IPS DF 6.9 (cell line): ENCODE measurements at places on chromosomes 6 and 20.

- no peak for DNase-seq
These were observed 894.3 kb downstream of the TFAP2A start for GRCh38 chr6:9520417-9521151.

GRCh38 chr6:16836144-16836981 lies 75.1 kb upstream of the ATXN1 start:
- DNase-seq: no peak

DNA sequence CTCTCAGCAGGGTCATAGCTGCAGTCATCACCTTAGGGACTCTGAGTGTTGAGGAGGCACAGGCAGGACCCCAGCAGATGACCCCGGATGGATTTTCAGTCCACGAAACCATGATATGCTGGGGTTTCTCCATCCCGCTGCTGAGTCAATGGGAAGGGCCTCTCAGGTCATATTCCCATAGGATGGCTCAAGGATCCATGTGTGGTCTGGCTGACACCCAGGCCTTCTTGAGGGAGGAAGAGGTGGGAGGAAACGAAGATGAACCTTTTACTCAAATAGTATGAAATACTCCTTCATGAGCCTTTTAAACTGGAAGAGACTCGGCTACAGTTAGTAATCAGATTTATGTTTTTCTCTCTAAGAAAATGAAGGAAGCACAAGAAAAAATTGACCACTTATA lies 10.3 kb upstream of the RALY start:
- DNase-seq: no peak

DNA sequence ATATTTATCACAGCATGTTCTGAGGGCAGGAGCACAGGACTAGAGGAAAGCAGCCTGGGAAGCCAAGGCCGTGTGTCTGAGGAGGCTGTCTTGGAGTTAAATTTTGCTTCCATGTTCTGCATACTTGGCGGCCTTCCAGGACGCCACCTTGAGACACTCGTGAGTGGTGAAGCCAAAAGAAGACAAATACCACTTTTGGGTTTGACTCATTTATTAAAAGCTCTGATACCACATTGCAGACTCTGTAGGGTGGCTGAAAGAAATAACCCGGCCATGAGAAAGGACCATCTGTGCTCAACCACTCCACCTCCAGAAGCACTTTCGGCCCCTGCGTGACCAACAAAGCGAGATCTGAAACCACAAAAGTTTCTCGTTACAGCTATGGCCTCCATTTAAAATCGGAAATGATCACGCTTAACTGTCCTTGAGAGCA lies 120.0 kb downstream of the TMEM242 start:
- DNase-seq: no peak

DNA sequence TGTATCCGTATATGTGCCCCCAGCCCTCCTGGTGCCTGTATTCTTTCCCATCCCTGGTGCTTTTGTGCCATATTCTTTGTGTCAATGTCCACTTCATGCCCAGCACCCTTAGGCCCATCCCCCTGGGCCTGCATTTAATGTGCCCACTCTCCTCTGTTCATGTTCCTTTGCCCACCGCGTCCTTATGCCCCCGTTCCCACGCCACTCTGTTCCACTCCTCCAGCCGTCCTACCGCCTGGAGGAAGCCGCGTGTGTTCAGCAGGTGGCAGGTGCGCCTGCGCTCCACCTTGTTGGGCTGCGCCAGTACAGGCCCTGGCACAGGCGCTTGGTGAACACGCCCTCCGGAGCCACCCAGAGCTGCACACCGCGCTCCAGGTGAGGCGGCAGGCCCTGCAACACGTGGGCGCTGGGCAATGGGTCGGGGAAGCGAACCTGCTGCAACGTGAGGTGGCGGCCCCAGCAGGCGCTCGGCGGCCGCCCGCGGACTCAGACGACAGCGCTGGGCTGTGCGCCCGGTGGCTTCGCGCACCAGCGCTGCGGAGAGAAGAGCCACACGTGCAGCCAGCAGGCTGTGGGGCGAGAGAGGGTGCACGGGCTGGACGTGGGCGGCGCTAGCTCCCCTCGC lies 4.0 kb upstream of the FOXS1 start:
- no peak for DNase-seq

GRCh38 chr6:117616391-117617209 lies 14.3 kb upstream of the GOPC start:
- no peak for DNase-seq

GRCh38 chr20:42399802-42400201 lies 781.6 kb upstream of the CHD6 start:
- DNase-seq: no peak

- DNase-seq: no peak
These were observed 242.2 kb downstream of the NRN1 start for GRCh38 chr6:5764401-5764955.

DNA sequence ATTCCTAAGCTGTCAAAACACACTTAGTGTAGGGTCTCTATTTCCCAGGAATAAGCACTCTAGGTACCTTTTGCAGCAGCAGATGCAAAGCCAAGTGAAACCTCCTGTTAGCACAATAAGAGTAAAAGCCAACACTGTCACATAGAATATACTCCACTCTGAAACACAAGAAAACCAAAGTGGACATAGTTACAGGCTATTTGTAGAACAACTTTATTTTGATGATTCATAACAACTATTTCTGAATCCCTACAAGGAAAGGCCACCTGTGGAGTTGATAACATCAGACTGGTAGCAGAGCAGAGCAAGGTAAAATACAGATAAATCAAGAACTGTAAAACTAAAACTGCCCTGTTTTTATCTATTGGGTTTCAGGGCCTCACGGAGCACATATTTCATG lies 59.7 kb downstream of the ALDH5A1 start:
- DNase-seq: no peak

DNA sequence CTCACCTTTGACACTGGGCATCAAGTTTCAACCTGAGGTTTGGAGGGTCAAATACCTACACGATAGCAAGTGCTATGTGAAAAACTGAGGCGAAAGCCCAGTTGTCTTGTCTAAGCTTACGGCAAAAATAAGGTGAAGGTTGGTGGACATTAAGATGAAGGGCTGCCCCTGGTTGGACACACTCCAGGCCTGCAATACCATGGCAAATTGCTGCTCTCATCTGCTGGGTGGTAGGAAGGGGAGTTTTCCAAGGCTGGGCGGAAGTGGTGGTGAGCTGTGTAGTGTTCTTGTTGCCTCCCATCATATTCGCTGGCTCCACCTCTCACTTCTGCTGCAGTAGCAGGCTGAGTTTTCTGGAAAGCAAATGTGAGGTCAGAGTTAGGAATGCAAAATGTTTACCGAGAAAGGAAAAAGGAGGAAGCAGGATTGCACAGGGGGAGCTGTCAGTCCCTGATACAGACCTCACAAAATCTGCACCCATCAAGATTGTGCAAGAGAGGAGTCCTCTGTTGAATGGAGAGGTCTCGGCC lies 33.7 kb downstream of the SCP2D1 start:
- DNase-seq: no peak

- DNase-seq: no peak
These were observed 129.1 kb downstream of the TNFRSF21 start for GRCh38 chr6:47180633-47181032.

- DNase-seq: no peak
These were observed at the start of gene TXLNB for GRCh38 chr6:139291813-139292619. TXLNB (minus strand) TSS chr6:139291998; CDS start chr6:139288899, 3,099 bp downstream.

DNA sequence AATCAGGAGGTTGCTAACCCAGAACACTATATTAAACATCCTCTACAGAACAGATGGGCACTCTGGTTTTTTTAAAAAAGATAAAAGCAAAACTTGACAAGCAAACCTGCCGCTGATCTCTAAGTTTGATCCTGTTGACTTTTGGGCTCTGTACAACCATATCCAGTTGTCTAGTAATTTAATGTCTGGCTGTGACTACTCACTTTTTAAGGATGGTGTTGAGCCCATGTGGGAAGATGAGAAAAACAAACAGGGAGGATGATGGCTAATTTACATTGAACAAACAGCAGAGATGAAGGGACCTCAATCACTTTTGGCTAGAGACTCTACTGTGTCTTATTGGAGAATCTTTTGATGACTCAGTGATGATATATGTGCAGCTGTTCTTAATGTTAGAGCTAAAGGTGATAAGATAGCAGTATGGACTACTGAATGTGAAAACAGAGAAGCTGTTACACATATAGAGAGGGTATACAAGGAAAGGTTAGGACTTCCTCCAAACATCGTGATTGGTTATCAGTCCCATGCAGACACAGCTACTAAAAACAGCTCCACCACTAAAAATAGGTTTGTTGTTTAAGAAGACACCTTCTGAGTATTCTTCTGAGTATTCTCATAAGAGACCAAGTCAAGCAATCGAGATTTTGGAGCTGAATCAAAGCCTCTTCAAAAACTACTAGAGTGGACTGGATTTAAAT lies 201.2 kb upstream of the SHLD1 start:
- DNase-seq: no peak

DNA sequence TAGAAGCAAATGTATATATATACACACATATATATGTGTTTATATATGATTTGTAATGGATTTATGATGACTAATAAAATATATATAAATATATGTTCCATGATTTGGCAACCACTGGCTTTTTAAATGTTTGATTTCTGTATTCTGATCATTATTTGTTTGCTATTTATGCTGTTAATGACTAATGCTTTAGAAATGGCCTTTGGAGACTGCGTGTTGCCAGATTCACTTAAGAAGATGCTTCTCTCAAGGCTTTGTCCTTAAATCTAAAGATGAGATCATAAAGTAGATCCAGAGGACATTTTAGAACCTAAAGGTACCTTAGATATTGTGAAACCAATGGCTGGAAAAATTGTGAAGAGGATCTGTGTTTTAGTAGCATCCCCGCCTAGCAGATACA lies 116.0 kb upstream of the SUPT3H start:
- no peak for DNase-seq

GRCh38 chr6:139713424-139713823 lies 339.0 kb upstream of the CITED2 start:
- no peak for DNase-seq

- no peak for DNase-seq
These were observed 880.4 kb downstream of the HACE1 start for GRCh38 chr6:103979308-103979707.

GRCh38 chr6:134196568-134197193 lies 121.2 kb downstream of the SGK1 start:
- DNase-seq: no peak

GRCh38 chr6:64325093-64325492 lies 689.5 kb downstream of the PHF3 start:
- no peak for DNase-seq

DNA sequence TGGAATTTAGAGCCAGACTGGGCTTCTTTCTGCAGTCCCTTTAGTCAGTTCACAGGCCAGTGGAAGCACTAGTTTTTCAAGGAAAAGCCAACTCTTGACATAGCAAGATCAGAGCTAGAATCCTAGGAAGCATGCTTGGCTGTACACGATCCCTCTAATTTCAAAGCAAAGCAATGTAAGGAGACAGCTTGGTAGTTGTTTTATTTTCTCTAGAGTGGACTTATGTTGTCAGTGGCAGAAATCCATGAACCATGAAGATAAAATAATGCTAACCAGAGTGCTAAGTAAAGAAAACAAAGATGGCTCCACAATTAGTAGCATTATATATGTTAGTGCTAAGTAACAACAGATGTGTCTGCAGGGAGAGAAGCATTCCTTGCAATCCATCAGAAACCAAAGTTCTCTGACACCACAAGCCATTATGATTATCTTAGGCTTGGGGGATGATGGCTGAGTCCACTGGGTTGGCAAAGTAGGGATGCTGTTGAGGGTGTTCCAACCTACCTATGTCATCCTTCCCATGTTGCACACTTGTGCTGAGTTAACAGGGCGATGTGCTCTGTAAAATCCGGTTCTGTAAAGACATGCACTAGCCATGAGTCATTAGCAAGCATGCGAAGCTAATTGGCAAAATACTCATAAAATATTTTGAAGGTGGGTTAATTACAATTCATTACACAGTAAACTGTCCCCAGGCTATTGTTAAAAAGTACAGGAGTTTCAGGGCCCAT lies 115.2 kb downstream of the BMP2 start:
- DNase-seq: no peak

GRCh38 chr6:6565488-6565887 lies 23.0 kb upstream of the LY86 start:
- no peak for DNase-seq

- DNase-seq: no peak
These were observed 7.4 kb upstream of the PNRC1 start for GRCh38 chr6:89073014-89073620.

DNA sequence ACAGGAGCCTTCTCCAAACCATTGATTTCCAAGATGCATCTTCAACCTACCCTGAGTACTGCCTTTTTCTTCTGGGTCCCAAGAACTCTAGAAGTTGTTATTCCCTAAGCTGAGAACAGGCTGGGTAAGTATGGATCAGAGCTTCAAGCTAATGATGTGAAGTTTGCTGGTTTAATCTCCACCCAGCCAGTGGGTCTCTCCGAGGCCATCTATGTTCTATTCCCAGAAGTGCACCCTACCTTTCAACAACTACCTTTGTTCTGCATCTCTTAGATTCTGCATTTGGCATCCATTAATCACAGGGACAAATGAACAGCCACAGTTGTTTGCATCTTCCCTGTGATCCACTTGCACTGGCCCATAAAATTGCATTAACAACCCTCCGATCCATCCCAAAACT lies 246.2 kb downstream of the HIVEP2 start:
- DNase-seq: no peak

DNA sequence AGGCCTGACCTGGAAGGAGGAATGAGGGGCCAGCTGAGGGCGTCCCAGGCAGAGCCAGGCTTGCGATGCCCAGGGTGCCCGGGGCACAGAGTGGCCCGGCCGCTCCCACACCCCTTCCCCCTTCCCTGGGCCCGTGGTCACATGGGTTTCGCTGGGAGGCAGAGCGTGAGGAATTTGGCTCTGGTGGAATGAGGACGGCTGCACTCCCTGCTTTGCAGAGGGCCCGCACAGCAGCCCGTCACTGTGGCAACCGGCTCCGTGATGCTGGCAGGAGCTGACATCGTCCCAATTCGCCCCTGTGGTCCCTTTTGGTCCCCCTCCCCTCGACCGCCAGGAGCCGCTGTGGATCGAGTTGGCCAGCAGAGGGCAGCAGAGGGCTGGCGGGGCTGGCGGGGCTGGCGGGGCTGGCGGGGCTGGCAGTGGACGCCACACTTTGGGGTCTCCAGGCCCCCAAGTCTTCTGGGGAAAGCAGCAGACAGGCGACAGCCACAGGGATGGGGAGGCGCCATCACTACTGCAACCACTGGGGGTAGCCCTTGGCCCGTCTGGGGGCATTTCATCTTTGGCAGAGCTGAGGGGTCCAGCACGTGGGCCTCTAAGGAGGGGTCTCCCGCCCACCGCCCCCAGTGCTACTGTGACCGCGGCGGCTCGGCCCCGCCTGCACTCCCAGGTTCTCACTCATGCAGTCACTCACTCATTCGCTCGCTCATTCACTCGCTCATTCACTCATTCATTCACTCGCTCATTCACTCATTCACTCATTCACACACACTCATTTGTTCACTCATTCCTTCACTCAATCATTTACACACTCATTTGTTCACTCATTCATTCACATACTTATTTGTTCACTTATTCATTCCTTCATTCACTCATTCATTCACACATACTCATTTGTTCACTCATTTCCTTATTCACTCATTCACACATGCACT lies 49.7 kb upstream of the BHLHE23 start:
- DNase-seq: no peak

- no peak for DNase-seq
These were observed 51.9 kb downstream of the RNF217 start for GRCh38 chr6:125013938-125014660.
